ENCODE measurements at places on chromosomes 7 and 10. TPM values are rescaled to one million over a fixed set of nuclear protein-coding genes. Genes with fewer than 3 reads are reported as not detected.
A peak's percentile ranks its signal among the peaks of the same experiment; 100 is the strongest.

- H3K4me1 ChIP-seq, result no peaks in the 10 kb centered on the region
- DNase-seq, result no peak
- no peak overlapping the region for H3K27ac ChIP-seq
- H3K27me3 ChIP-seq, result no peaks in the 10 kb centered on the region
Observed at GRCh38 chr7:142943706-142944268, 4.5 kb downstream of the LLCFC1 start.

GRCh38 chr10:128189176-128189575 is 63.0 kb upstream of the MKI67 start:
- H3K27me3 ChIP-seq, result peaks cover 21% of the 10 kb centered on the region
- no peaks in the 10 kb centered on the region for H3K36me3 ChIP-seq
- H3K4me1 ChIP-seq, result peaks cover 2% of the 10 kb centered on the region
- H3K27ac ChIP-seq, result no peak overlapping the region
- no peak for DNase-seq

DNA sequence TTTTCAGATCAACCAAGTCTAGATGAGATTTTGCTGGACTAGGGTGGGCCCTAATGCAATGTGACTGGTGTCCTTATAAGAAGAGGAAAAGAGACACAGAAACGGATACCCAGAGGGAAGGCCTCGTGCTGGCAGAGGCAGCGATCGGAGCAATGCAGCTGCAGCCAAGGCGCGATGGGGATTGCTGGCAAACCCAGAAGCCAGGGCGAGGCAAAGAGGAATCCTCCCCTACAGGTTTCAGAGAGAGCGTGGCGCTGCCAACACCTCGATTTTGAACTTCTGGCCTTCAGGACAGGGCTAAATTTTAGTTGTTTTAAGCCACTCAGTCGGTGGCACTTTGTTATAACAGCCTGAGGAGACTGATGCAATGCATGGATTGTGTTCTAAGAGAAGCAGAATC is 157.1 kb upstream of the RHEB start:
- H3K27me3 ChIP-seq, result no peaks in the 10 kb centered on the region
- peaks cover 11% of the 10 kb centered on the region for H3K4me1 ChIP-seq
- no peak for DNase-seq
- no peak overlapping the region for H3K27ac ChIP-seq
- no peak overlapping the region for H3K4me3 ChIP-seq

DNA sequence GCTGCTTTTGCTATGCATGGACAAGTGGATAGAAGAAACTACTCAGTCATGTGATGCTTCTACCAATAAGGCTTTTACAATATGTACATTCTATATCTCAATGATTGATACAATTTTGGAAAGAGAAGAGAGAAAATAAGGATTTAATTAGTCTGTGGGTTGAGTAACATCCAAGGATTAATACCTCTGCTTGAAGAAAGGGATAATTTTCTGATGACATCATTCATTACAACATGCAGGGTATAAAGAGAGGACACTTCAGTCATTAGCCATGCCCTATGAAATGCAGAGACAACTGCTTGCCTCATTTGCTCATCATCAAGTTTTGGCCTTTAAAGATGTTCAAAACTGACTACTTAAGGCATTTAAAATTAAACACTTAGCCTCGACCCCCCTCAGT is 237.3 kb downstream of the AHR start:
- DNase-seq, result no peak
- H3K27me3 ChIP-seq, result no peaks in the 10 kb centered on the region
- H3K4me3 ChIP-seq, result no peak overlapping the region

DNA sequence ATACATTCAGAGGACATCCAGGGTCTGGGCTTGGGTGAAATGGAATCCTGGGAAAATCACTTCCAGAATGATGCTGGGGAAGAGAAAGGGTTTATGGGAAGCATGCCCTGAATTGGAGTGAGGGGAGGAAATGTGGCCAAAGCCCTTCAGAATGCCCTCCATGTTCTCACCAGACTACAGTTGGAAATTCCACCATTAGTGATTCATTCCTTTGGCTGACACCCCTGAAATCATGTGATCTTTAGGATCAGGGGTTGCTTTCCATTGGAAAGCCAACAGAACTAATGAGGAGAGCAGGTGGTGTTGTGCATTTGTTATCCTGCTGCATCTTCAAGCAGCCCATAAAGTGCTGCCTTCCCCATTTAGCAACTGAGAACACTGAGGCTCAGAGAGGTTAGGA is 20.8 kb upstream of the RADIL start:
- no peak for DNase-seq
- H3K36me3 ChIP-seq, result no peaks in the 10 kb centered on the region
- H3K4me1 ChIP-seq, result no peaks in the 10 kb centered on the region
- H3K27me3 ChIP-seq, result peaks cover 8% of the 10 kb centered on the region

GRCh38 chr7:102305414-102306268 is 19.0 kb downstream of the SH2B2 start:
- DNase-seq, result no peak
- peaks cover 57% of the 10 kb centered on the region for H3K4me1 ChIP-seq
- peak overlapping the region; percentile 79 for H3K27ac ChIP-seq
- H3K27me3 ChIP-seq, result no peaks in the 10 kb centered on the region

GRCh38 chr7:155568842-155569494 is 22.6 kb upstream of the CNPY1 start:
- no peak overlapping the region for H3K4me3 ChIP-seq
- H3K36me3 ChIP-seq, result no peaks in the 10 kb centered on the region
- H3K27ac ChIP-seq, result no peak overlapping the region
- H3K27me3 ChIP-seq, result peaks cover 8% of the 10 kb centered on the region

GRCh38 chr7:130413201-130413600 is 27.6 kb downstream of the CEP41 start:
- H3K27me3 ChIP-seq, result no peaks in the 10 kb centered on the region
- H3K27ac ChIP-seq, result no peak overlapping the region
- peaks cover 6% of the 10 kb centered on the region for H3K36me3 ChIP-seq
- H3K4me3 ChIP-seq, result no peak overlapping the region
- peaks cover 29% of the 10 kb centered on the region for H3K4me1 ChIP-seq

GRCh38 chr10:26863351-26864076 is 2.8 kb upstream of the ABI1 start:
- H3K27ac ChIP-seq, result no peak overlapping the region
- peaks cover 25% of the 10 kb centered on the region for H3K27me3 ChIP-seq
- peaks cover 9% of the 10 kb centered on the region for H3K4me1 ChIP-seq
- H3K4me3 ChIP-seq, result no peak overlapping the region
- no peaks in the 10 kb centered on the region for H3K36me3 ChIP-seq

DNA sequence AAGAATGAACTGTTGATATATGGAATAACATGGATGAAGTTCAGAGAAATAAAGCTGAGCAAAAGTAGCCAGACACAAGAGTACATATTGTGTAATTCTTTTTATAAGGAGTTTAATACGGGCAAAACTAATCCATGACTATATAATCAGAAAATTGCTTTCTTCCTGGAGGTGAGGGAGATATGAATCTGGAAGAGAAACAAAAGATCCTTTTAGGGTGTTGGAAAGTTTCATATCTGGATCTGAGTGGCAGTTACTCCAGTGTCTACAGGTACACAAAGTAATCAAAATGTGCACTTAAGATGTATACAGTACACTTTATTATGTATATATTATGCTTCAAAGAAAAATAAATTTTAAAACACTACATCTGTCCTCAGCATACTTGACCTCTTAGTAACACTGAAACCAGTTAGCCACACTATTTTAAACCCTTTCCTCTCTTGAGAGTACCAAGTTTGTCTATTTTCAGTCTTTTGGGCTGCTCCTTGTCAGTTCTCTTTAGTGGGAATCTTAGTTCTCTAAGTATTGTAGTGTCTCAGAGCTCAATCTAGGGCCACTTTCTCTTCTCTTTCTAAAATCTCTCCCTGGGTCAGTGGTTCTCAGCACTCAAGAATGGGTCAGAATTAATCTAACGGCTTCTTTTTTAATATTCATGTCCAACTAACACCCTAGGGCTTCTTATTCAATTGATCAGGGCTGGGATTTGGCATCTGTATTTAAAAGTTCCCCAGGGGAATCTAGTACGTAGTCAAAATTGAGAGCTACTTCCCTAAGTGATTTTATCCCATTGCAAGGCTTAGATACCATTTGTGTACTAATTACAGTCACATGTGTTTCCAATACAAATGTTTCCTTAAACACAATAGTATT is 4.3 kb upstream of the LIPF start:
- H3K27me3 ChIP-seq, result no peaks in the 10 kb centered on the region
- H3K4me1 ChIP-seq, result peaks cover 29% of the 10 kb centered on the region

GRCh38 chr10:35486297-35486990 is 118.7 kb upstream of the GJD4 start:
- peak; percentile 64 for DNase-seq
- H3K4me1 ChIP-seq, result peaks cover 4% of the 10 kb centered on the region

- DNase-seq, result no peak
- H3K27me3 ChIP-seq, result peaks cover 2% of the 10 kb centered on the region
- H3K36me3 ChIP-seq, result no peaks in the 10 kb centered on the region
- H3K4me1 ChIP-seq, result peaks cover 44% of the 10 kb centered on the region
- no peak overlapping the region for H3K4me3 ChIP-seq
Observed at GRCh38 chr10:119020627-119020946, 8.9 kb upstream of the NANOS1 start.

- no peak overlapping the region for H3K4me3 ChIP-seq
- no peak overlapping the region for H3K27ac ChIP-seq
- DNase-seq, result no peak
Observed at GRCh38 chr7:47937065-47937687, 11.1 kb downstream of the PKD1L1 start.

GRCh38 chr7:7707806-7708205 is 10.6 kb downstream of the RPA3 start:
- H3K4me1 ChIP-seq, result peaks cover 9% of the 10 kb centered on the region
- H3K36me3 ChIP-seq, result peaks cover 2% of the 10 kb centered on the region
- H3K27ac ChIP-seq, result no peak overlapping the region
- DNase-seq, result no peak
- H3K27me3 ChIP-seq, result no peaks in the 10 kb centered on the region

DNA sequence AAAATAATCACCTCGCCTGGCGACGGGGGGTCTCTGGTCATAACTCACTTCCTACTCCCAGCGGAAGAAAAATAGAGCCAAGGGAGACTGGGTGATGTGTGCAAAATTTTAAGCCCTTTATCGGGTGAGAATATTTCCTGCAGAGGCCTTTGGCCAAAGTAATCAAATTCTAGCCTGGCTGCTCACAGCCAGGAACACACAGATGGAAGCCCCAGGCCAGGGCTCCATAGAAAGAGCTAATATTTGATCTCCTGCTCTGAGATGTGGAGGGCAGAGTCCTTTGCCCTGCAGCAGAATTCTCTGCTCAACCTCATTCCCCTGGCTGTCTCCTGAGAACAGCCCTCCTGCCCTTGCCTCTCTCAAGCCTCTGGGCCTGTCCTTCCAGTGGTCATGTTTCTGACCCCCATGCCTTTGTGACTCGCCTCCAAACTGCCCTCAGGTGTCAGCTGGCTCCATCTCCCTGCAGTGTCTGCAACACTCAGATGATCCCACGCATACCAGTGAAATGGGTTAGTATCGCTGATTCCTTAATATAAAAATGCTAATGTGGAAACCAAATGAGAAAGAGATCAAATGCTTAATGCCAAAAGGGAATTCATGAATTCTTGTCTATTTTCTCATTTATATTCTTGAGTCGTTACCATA is 34.5 kb downstream of the FRMD4A start:
- H3K27me3 ChIP-seq, result no peaks in the 10 kb centered on the region
- H3K27ac ChIP-seq, result peak overlapping the region; percentile 91
- no peak overlapping the region for H3K4me3 ChIP-seq
- peaks cover 11% of the 10 kb centered on the region for H3K36me3 ChIP-seq
- DNase-seq, result no peak

- no peak for DNase-seq
- no peaks in the 10 kb centered on the region for H3K36me3 ChIP-seq
- H3K27ac ChIP-seq, result no peak overlapping the region
- H3K4me1 ChIP-seq, result no peaks in the 10 kb centered on the region
- H3K27me3 ChIP-seq, result peaks cover 72% of the 10 kb centered on the region
- H3K4me3 ChIP-seq, result no peak overlapping the region
Observed at GRCh38 chr10:96400465-96400864, 41.7 kb upstream of the OPALIN start.

DNA sequence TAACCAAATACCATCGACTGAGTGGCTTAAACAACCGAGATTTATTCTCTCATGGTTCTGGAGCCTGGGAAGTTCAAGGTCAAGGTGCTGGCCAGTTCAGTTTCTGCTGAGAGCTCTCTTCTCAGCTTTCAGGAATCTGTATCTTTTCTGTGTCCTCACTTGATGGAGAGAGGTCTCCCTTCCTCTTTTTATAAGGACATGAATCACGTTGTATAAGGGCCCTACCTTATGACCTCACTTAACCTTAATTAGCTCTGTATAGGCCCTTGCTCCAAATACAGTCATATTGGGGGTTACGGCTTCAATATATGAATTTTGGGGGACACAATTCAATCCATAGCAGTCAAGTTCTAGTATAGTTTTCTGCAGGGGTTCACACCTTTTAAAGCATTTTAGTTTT is 135.2 kb upstream of the ADO start:
- peaks cover 10% of the 10 kb centered on the region for H3K27me3 ChIP-seq
- H3K4me1 ChIP-seq, result no peaks in the 10 kb centered on the region
- H3K36me3 ChIP-seq, result no peaks in the 10 kb centered on the region
- H3K4me3 ChIP-seq, result no peak overlapping the region
- H3K27ac ChIP-seq, result no peak overlapping the region
- DNase-seq, result no peak

- H3K27me3 ChIP-seq, result no peaks in the 10 kb centered on the region
- no peaks in the 10 kb centered on the region for H3K36me3 ChIP-seq
- no peak overlapping the region for H3K4me3 ChIP-seq
- peaks cover 25% of the 10 kb centered on the region for H3K4me1 ChIP-seq
- no peak overlapping the region for H3K27ac ChIP-seq
Observed at GRCh38 chr7:102918845-102919244, 6.0 kb downstream of the LRRC17 start.

DNA sequence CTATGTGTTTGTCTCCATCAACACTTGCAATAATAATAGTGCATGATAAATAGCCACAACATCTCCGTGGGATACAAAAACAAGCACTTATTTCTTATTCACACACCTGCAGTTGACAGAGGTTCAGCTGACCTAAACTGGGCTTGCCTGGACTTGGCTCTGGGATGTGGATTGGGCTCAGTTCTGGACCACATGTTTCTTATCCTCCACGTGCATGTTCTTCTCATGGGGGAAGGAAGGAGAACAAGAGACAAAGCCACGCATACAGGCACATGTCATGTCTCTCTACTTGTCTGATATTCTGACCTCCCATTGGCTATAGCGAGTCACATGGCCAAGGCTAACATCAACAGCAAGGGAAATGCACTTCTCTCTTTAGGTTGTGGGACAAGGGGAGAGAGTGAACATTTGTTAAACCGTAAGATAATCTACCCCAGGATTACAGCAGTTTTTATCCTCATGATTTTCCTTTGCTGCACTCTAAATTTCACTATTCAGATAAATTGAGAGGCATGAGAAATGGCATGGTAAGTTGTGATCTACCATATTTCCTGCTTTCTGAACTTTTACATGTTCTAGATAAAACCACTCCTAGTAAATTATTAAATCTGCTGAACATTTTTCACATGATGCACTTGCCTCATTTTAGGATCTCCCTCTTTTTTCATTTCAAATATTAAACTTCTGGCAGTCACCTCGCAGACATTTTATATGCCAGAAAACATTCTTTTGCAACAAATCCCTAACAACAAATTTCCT is 33.7 kb downstream of the CFAP58 start:
- no peaks in the 10 kb centered on the region for H3K36me3 ChIP-seq
- H3K27ac ChIP-seq, result no peak overlapping the region
- no peak for DNase-seq
- H3K27me3 ChIP-seq, result peaks cover 43% of the 10 kb centered on the region
- no peaks in the 10 kb centered on the region for H3K4me1 ChIP-seq

GRCh38 chr10:112429147-112429546 is 17.6 kb downstream of the ZDHHC6 start:
- no peak overlapping the region for H3K4me3 ChIP-seq
- no peaks in the 10 kb centered on the region for H3K4me1 ChIP-seq

PIP gene
- not detected for total RNA-seq

POLR1F gene
- 15.4 TPM for total RNA-seq

BMPER gene
- total RNA-seq, result 0.50 TPM

FAM25A gene
- total RNA-seq, result not detected

NPSR1 gene
- not detected for total RNA-seq

ASB15 gene
- not detected for total RNA-seq

AKR1C8 gene
- total RNA-seq, result not detected

SLC26A5 gene
- total RNA-seq, result not detected

CYP26A1 gene
- total RNA-seq, result not detected

Measured in osteocyte (in vitro differentiated cells).